Smooth muscle cell of the brain vasculature (primary cell): ENCODE measurements at places on chromosomes 12 and 14.

DNA sequence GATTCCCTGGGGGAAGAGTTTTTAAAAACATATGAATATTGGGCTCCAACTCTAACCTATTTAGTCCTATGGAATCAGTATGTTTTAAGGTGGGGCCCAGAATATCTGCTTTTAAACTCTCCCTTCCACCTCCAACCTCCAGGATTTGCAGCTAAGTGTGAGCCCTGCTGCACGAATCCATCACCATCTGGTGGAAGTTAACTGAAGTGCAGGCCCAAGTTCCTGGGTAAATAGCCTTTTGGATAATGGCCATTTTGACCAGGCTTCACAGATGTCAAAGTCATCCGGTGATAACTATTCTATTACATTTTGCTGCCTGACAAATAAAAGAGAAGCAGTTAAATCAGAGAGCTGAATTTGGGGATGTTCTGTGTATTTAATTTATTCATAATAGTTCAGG is 58.1 kb upstream of the RMST start:
- DNase-seq: no peak

DNA sequence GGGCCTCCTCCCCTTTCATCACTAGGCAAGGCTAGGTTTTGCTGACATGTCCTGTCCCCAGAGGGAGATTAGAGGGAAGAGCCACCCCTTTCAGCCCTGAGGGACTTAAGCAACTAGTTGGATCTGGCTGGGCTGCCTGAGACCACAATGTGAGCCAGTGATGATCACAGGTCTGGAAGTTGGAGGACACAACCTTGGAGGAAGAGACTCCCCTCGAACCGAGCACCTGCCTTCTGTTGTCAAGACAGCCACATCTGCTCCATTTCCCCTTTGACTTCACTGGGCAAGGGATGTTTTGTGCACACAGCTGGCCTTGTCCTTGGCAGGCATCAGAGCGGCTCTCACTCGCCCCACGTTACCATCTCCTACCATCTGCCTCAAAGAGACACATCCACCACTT is 31.4 kb downstream of the MVK start:
- no peak for DNase-seq

DNA sequence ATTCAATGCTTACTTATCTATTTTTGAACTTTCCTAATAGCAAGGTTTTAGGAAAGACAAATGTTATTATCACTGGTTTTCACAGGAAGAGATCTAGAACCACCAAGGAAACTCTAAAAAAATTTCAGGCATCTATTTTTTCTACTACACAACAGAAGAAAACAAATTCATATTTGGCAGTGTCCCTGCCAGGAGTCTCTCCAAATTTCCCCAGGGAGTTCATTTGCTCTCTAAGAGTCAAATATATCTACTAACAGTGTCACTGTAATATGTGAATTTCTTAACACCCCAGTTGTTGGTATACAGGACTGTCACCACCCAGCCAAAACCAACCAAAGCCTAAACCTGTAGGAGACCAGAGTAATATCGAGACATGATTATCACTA is 83.4 kb downstream of the STXBP6 start:
- DNase-seq: no peak

DNA sequence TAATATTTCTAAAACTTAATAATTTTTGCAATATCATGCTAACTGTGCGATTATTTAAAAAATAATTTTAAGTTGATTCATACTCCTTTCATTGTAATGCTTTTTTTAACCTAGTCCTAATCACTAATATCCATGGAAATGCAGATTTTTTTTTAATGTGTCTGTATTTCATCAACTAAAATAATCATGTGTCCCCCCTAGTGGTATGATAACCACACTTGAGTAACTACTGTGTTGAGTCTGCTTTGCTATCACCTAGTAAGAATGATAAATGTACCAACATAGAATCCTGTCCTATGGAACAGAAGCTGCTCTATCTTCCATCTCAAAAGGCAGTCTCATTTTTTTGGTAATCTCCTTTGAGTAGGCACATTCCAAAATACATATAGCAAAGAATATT is 19.1 kb upstream of the SYNE2 start:
- no peak for DNase-seq

DNA sequence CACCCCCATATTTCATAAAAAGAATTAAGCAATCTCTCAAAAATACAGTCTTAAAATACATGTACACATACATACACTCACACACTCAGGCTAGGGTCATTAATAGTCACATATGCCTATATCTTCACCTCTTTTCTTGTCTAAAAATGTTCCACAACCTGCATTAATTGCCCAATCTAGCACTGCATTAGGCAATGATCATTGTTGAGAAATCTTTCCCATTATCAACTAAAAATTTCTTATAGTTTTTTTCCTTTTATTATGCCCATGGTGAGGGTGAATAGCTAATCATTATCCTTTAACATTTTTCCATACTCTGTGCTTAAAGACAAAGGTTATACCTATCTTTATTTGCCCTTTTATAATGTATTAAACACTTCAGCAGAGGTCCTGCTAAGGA is 38.3 kb downstream of the FSCB start:
- no peak for DNase-seq

DNA sequence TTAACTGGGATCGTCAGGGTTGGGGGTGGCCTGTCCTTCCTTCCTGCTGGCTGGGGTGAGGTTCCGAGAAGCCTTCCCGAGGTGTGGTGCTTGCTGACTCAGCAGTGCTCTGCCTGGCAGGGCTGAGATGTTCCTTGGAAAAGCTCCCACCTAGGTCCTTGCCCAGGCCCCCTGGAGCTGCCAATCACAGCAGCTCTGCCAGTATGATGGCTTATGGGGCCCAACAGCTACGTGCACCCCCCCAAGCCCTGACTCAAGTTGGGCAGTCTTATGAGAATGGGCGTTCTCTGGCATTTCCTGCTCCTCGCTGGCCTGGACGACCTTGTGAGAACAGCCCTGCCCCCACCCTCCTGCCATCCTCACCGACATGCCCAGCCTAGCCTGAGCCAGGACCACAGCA is 292.2 kb upstream of the CRY1 start:
- DNase-seq: no peak

- no peak for DNase-seq
Measured at GRCh38 chr12:48388938-48389337, 38.2 kb upstream of the ZNF641 start.

DNA sequence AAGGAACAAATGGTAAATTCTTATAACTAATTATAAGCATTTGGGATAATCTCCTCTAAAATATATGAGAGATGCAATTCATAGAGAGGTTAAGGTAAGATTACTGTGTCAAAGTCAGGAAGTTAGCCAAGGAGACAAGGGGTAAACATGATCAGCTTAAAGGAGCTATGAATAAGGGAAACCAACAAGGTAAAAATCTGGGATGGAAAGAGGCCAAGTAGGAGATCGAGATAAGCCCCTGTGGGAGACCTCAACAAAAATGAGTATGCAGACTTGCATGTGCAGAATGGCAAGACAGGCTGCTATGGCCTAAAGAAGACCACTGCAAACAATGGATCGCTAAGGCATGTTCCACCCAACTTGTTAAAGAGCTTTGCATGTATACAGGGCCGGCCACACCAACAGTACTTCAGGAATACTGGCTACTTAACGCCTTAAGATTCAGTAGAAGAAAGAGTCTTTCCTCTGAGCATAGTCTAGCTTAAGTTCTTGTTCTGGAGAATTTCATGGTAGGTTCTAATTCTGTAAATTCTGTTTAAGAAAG is 738.6 kb downstream of the GALC start:
- DNase-seq: no peak
